CD4-positive, CD25-positive, alpha-beta regulatory T cell (primary cell): ENCODE measurements at places on chromosomes 4 and X.

- DNase-seq: no peak
Measured at GRCh38 chr4:57424232-57424897, 314.2 kb upstream of the IGFBP7 start.

DNA sequence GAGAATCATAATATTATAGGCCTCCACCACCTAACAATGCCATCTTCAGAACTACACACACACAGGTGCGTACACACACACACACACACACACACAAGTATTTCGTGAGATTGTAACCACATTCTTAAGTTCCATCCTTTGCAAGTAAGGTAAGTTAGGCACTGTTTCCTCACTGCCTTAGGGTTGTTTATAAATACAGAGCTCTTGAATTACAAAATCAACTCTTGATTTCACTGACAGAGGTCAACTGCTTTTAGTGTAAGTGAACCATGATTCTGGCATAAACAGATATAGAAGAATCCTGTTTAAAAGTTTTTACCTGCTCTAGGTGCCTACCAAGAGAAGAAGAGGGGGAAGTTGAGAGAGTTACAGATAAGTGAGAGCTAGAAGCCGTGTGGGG is 166.1 kb downstream of the DMD start:
- DNase-seq: no peak

GRCh38 chr4:68079928-68080327 is 49.7 kb downstream of the TMPRSS11F start:
- DNase-seq: no peak

- DNase-seq: no peak
Measured at GRCh38 chr4:150318971-150319370, 240.7 kb downstream of the DCLK2 start.

DNA sequence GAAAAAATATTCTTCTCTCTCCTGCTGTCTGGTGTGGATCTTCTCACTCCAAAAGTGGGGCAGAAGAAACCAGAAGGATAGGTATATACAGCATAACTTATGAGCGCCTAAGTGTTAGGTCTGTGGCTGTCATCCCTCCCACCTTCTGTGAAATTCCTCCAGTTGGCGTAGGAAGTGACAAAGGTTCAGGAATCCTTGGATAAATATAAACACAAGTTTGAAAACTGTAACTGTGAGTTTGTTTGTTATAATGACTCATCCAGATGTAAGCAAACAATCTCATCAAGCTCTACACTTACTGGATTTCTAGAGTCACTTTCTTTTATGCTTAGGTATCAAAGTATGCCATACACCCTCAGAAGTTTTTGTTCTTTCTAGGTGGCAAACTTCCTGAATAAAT is 405.2 kb downstream of the FAT4 start:
- no peak for DNase-seq

GRCh38 chrX:29478336-29479069 is 736.9 kb upstream of the MAGEB2 start:
- DNase-seq: no peak

- no peak for DNase-seq
Measured at GRCh38 chrX:72069350-72070160, 62.2 kb downstream of the RTL5 start.

- DNase-seq: no peak
Measured at GRCh38 chr4:185793116-185793485, 18.9 kb downstream of the SORBS2 start.

GRCh38 chrX:131725001-131725654 is 181.3 kb downstream of the OR13H1 start:
- no peak for DNase-seq

DNA sequence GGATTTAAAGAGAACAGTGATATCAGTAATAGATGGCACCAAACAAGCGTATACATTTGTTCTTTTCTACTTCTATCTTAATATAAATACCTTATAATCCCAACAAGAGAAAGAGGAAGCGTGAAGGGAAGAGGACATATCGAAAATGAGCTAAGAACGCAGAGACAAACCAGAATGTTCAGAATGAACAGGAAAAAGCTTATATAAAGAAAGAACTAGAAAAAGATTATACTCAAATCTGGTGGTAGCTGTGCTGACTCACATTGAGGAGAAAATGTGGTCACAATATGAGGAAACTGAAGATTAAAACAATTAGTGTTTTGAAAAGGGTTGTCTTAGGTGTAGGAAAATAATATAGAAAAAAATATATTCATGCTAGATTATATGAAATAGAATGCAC is 2.0 kb upstream of the GPR34 start:
- DNase-seq: no peak

- no peak for DNase-seq
Measured at GRCh38 chrX:32985544-32985943, 225.8 kb downstream of the DMD start.

DNA sequence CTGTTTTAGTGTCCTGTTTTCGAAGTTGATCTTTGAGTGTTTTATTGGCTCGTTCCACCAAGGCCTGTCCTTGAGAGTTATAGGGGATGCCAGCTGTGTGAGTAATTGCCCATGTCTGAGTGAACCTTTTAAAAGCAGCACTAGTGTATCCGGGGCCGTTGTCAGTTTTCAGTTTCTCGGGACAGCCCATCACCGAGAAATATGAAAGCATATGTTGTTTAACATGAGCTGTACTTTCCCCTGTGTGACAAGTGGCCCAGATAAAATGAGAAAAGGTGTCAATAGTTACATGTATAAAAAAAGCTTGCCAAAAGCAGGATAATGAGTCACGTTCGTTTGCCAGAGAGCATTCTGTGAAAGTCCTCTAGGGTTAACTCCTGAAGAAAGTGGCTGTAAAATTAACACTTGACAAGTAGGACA is 48.6 kb upstream of the RASSF6 start:
- no peak for DNase-seq

GRCh38 chrX:153765138-153766079 is 1.4 kb downstream of the PLXNB3 start:
- DNase-seq: no peak

- DNase-seq: no peak
Measured at GRCh38 chrX:53732797-53733196, 46.3 kb upstream of the HUWE1 start.

DNA sequence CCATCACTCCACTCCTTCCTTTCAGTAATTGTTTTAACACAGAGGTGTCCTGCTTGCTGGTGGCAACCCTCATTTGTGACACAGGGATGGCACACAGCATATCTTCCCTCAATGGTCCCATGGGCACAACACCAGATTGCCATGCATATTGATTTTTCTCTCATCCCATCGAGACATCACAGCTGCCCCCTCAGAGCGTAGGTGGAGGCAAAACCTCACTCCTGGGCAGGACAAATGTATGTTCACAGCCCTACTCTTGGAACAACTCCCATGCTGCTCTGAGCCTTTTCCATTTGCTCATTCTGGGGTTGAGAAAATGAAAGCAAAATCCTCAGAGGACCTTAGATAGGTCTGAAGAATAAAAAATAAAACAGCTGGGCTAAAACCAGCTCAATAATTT is 172.2 kb downstream of the GABRB1 start:
- DNase-seq: no peak

- no peak for DNase-seq
Measured at GRCh38 chrX:920234-920799, 289.7 kb downstream of the SHOX start.

GRCh38 chr4:26065833-26066232 is 151.8 kb downstream of the SMIM20 start:
- DNase-seq: no peak

DNA sequence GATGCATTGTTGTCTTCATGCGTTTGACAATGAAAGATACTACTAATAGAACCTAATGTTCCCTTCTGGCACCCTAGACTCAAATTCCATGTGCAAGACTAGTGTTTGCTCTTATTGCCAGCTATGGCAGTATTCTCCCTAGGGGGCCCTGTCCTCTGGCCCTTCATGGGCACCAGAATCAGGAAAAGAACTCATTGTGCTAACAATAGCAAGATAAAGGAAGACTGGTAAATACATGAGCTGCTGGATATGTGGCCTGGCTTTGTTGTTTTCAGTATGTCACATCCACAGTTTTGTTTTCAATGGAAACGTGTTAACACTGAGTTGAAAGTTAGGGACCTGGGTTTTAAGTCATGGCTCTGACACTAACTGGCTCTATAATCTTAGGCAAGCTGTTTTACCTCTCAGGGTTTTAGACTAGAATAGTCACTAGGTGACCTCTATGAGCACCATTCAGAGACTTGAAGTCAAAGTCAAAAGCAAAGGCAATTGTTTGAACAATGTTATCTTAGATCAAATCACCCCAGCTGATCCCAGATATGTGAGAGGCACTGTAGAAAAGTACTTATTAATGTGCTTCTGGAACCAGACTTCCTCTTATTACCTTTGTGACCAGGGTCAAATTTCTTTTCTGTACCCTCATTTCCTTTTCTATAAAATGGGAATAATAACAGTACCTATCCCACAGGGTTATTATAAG is 253.7 kb upstream of the DIAPH2 start:
- DNase-seq: no peak
